Prostate gland (tissue), 2 donors: ENCODE measurements at places on chromosomes 6 and 20.

- DNase-seq, result no peak
- H3K4me3 ChIP-seq, result no peak overlapping the region
- no peak overlapping the region for H3K27ac ChIP-seq
- no peaks in the 10 kb centered on the region for H3K27me3 ChIP-seq
- H3K36me3 ChIP-seq, result no peaks in the 10 kb centered on the region
Observed at GRCh38 chr6:116799945-116800344, 28.9 kb downstream of the GPRC6A start.

DNA sequence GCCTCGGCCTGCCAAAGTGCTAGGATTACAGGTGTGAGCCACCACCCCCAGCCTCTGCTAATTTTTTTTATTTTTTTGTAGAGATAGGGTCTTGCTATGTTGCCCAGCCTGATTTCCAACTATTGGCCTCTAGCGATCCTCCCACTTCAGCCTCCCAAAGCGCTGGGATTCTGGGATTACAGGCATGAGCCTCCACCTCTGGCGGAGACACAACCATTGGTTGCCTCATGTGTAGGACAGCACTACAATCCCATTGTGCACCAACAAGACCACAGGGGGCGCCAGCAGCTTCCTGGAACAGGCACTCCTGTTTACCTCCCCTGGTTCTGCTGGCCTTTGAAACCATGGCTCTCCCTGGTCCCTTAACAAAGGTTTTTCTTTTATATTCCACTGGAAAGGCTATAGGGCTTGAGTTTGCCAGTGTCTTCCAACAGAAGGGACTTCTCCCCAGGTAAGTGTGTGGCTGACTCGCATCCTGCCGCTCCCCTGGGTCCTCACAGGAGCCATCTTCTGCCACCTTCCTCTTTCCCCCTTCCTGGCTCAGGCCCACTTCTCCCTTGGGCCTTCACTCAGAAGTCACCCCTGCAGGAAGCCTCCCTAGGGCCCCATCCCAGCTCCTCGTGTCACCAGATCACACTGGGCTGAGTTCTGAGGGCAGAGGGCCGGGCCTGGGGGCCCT, 39.2 kb upstream of the TLDC2 start:
- H3K4me3 ChIP-seq, result no peak overlapping the region
- H3K36me3 ChIP-seq, result no peaks in the 10 kb centered on the region
- H3K27me3 ChIP-seq, result no peaks in the 10 kb centered on the region
- no peak for DNase-seq
- peak overlapping the region; percentile 78 for H3K27ac ChIP-seq

DNA sequence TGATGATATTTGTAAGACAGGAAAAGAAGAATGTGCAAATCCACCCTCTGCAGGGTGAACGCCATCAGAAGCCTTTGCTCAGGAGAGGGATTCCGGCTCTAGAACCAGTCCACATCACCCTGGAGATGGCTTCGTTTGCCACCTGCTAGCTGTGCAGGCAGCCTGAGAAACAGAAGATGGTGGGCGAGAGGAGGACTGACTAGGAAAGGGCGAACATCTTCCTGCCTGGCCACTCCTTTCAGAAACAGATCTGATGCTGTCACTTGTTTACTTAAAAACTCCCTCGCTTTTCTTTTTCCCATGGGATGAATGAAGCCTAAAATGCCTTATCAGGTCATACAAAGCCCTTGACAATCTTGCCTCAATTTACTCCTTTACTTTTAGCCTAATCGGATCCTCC, 1.2 kb downstream of the PTPRA start:
- H3K36me3 ChIP-seq, result no peaks in the 10 kb centered on the region
- H3K27me3 ChIP-seq, result no peaks in the 10 kb centered on the region
- H3K4me1 ChIP-seq, result peaks cover 8% of the 10 kb centered on the region
- no peak overlapping the region for H3K27ac ChIP-seq
- H3K4me3 ChIP-seq, result peak overlapping the region; percentile 94
- DNase-seq, result no peak

DNA sequence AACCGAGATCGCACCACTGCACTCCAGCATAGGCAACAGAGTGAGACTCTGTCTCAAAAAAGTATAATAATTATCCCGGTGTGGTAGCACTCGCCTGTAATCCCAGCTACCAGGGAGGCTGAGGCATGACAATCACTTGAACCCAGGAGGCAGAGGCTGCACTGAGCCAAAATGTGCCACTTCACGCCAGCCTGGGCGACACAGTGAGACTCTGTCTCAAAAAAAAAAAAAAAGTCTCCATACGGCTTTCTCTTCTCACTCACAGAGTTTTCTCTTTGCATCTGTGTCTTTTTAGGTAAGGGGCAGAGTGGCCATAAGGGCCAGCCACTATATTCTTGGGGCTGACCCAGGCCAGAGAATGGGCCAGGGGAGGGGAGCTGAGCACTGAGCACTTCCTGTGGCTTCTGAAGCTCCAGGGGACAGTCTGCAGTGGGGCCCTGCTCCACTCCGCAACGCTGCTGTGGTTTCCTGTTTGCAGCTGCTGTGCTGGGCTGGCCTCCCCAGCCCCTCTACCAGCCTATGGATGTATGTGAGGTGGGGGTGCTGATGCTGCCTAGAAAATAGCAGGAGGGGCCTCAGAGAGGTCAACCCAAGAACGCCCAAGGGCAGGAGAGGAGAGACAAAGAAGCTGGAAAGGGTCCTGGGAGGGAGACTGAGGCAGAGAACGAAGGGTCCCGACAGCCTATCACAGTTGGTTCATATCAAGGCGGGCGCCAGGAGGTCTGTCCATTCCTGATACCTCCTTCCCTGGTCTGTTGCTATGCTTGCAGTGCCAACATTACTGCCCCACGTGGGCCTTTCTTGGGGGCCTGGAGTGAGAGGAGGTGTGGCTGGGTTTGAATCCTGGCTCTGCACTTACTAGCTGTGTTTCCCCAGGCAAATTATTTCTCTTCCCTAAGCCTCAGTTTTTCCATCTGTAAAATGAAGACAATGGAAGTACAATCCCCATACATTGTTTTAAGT, 16.0 kb downstream of the SLA2 start:
- DNase-seq, result no peak
- no peak overlapping the region for H3K4me3 ChIP-seq
- no peak overlapping the region for H3K27ac ChIP-seq
- H3K4me1 ChIP-seq, result no peaks in the 10 kb centered on the region

- no peaks in the 10 kb centered on the region for H3K4me1 ChIP-seq
- DNase-seq, result no peak
- no peaks in the 10 kb centered on the region for H3K36me3 ChIP-seq
- H3K27ac ChIP-seq, result no peak overlapping the region
- no peaks in the 10 kb centered on the region for H3K27me3 ChIP-seq
- H3K4me3 ChIP-seq, result no peak overlapping the region
Observed at GRCh38 chr6:156390621-156391020, 386.6 kb upstream of the ARID1B start.

DNA sequence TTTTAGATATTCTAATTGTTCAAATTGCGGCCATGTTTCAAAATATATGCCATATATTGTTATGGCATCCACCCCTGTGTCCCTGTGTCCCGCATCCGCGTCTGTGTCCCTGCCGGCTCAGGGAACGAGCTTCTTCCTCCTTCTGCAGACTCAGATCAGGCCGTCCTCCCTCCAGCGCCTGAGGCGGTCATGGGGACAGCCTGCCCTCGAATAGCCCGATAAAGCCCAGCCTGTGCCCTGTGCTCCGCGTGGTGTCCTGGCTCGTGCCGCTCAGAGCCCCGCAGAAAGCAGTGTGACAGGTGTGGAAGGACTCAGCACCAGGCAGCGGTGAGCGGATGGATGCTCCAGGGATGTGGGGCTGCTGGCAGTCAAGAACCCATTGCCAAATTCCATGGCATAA, 663.4 kb upstream of the DEFB115 start:
- H3K4me3 ChIP-seq, result no peak overlapping the region
- H3K4me1 ChIP-seq, result no peaks in the 10 kb centered on the region
- H3K27me3 ChIP-seq, result no peaks in the 10 kb centered on the region
- DNase-seq, result no peak
- no peaks in the 10 kb centered on the region for H3K36me3 ChIP-seq
- no peak overlapping the region for H3K27ac ChIP-seq

- DNase-seq, result no peak
- no peaks in the 10 kb centered on the region for H3K27me3 ChIP-seq
- no peaks in the 10 kb centered on the region for H3K36me3 ChIP-seq
- H3K27ac ChIP-seq, result no peak overlapping the region
Observed at GRCh38 chr6:2793534-2794151, 28.4 kb downstream of the WRNIP1 start.

DNA sequence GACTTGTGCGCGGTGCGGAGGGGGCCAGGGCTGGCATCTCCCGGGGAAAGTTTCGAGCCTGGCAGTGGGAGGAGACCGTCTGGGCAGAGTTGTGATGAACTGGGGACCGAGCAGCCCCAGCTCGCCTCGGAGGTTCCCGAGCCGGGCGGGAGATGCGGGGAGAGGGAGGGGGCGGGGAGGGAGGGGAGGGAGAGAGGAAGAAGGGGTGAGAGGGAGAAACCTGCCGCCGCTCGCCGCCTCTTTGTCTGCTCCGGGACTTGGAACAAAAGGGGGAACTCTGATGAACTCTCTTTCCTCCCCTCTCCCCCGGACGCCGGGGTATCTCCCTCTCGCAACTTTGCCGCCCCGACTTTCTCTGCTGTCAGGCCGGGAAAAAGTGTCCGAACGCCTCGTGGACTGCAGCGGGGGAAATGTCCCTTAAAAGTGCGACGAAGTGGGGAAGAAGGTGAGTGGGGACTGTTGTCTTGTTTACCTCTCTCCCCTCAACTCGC, 72.7 kb downstream of the SOX4 start:
- H3K4me3 ChIP-seq, result peak overlapping the region; percentile 36
- H3K4me1 ChIP-seq, result no peaks in the 10 kb centered on the region
- H3K27me3 ChIP-seq, result no peaks in the 10 kb centered on the region
- no peaks in the 10 kb centered on the region for H3K36me3 ChIP-seq
- peak overlapping the region; percentile 57 for H3K27ac ChIP-seq

DNA sequence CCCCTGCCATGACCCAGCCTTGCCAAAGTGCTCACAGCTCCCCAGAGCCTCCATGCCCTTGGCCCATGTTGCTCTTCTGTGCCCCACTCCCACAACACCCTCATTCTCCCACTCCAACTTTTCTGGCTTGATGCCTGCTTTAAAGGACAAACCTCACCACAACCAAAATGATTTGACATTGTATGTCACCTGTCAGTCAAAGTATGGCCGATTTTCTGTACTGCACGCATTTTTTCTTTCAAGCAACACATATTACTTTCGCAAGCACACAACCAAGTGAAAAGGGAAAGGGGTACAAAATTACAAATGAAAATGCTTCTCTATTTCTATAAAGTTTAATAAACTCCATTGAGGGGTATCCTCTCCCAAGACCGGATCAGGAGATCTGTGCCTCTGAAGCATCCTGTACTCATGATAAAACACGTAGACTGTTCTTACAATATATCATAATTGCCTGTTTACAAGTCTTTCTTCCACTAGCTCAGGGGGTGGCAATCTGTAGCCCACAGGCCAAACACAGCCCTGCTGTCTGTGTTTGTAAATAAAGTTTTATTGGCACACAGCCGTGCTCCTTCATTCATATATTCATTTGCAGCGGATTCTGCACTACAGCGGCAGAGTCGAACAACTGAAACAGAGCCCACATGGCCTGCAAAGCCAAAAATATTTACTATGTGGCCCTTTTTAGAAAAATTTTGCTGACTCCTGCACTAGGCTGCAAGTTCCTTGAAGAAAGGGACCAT, 32.5 kb downstream of the SLC22A23 start:
- no peaks in the 10 kb centered on the region for H3K27me3 ChIP-seq
- no peak for DNase-seq
- peaks cover 2% of the 10 kb centered on the region for H3K4me1 ChIP-seq
- no peak overlapping the region for H3K27ac ChIP-seq
- no peak overlapping the region for H3K4me3 ChIP-seq

DNA sequence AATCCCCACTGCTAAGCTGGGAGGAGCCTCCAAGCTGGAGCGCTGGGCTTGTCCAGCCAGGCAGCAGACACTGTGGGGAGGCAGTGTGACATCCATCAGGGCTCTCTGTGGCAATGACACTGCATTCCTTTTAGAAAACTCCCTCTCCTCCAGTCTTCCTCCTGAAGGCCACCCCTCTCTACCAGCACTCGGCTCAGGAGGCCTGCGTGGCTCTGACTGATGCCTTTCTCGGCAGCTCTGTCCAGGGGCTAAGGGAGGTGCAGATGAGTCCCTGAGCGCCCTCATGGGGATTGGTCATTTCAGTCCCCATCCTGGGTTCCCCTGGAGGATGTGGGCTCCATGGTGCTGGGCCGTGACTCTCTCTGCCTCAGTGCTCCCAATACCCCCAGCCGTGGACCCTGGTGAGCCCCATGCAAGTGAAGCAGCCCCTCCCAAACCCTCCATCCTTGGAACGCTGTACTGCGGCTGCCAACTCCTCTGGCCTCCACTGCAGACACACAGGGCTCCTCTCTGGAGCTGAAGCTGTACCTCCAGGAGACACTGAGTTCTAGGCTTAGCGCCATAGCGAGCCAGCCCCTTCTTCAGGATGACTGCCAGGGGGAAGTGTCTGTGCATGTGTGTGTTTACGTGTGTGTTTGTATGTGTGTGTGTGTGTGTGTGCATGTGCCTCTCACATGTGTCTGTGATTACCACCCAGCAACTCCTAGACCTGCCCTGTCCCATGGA, 209.6 kb downstream of the ERMARD start:
- no peak overlapping the region for H3K27ac ChIP-seq
- H3K27me3 ChIP-seq, result no peaks in the 10 kb centered on the region
- no peak for DNase-seq
- H3K4me3 ChIP-seq, result no peak overlapping the region

GRCh38 chr20:17262786-17263185, 35.9 kb downstream of the PCSK2 start:
- H3K36me3 ChIP-seq, result no peaks in the 10 kb centered on the region
- no peaks in the 10 kb centered on the region for H3K27me3 ChIP-seq
- H3K4me3 ChIP-seq, result no peak overlapping the region
- H3K4me1 ChIP-seq, result no peaks in the 10 kb centered on the region
- DNase-seq, result no peak

GRCh38 chr6:129141499-129141898, 258.6 kb downstream of the LAMA2 start:
- no peaks in the 10 kb centered on the region for H3K36me3 ChIP-seq
- no peaks in the 10 kb centered on the region for H3K4me1 ChIP-seq
- H3K27me3 ChIP-seq, result no peaks in the 10 kb centered on the region
- H3K4me3 ChIP-seq, result no peak overlapping the region
- DNase-seq, result no peak
- peak overlapping the region; percentile 51 for H3K27ac ChIP-seq

DNA sequence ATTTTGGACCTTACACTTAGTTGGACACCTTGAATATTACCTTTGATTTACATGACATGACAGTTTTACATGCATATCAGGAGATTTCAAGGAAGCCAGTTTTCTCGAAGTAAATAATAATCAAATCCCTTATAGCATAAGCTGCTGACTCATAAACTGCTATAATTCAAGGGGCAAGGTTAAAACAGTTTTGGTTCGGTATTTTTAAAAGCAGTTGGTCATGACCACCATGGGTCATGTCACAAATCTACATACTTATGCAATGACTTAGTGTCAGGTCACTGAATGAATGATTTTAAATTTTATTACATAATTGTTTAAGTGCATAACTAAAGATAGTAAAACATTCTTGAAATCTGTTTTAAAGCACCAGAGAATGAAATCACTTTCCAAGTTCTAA, 158.0 kb downstream of the DST start:
- no peaks in the 10 kb centered on the region for H3K4me1 ChIP-seq
- no peak for DNase-seq
- H3K36me3 ChIP-seq, result no peaks in the 10 kb centered on the region
- H3K27me3 ChIP-seq, result no peaks in the 10 kb centered on the region
- no peak overlapping the region for H3K27ac ChIP-seq

GRCh38 chr6:3109761-3110160, 8.8 kb upstream of the BPHL start:
- no peaks in the 10 kb centered on the region for H3K27me3 ChIP-seq
- no peaks in the 10 kb centered on the region for H3K36me3 ChIP-seq
- no peaks in the 10 kb centered on the region for H3K4me1 ChIP-seq
